ENCODE measurements at places on chromosomes 1 and 21. TPM values are rescaled to one million over a fixed set of nuclear protein-coding genes. Genes with fewer than 3 reads are reported as not detected.

Gene AMY1B
- not detected for total RNA-seq

Gene FNDC5
- 2.9 TPM for total RNA-seq

Gene LMNA
- 655 TPM for total RNA-seq

Gene PBXIP1
- 72.9 TPM for total RNA-seq

Gene RCSD1
- 1.7 TPM for total RNA-seq

Gene CLIC6
- not detected for total RNA-seq

Gene SH3D21
- 2.4 TPM for total RNA-seq

Gene TENT5C
- 0.58 TPM for total RNA-seq

Gene IL23R
- total RNA-seq, result not detected

Gene CACYBP
- total RNA-seq, result 53.2 TPM

Gene CRNN
- not detected for total RNA-seq

Gene SYT6
- total RNA-seq, result not detected

Gene BECN2
- not detected for total RNA-seq

Gene MAP3K21
- 0.58 TPM for total RNA-seq

Gene NBPF9
- total RNA-seq, result 11.3 TPM

Gene SPRR2A
- not detected for total RNA-seq

Gene CYP4A22
- not detected for total RNA-seq
